Bone marrow (tissue), 2 donors: ENCODE measurements at places on chromosomes 6 and 20.

- DNase-seq = no peak
These were observed 35.9 kb downstream of the OPN5 start for GRCh38 chr6:47817749-47818148.

- DNase-seq = no peak
These were observed 62.4 kb downstream of the YTHDF1 start for GRCh38 chr20:63153254-63154221.

- no peak for DNase-seq
These were observed 54.4 kb downstream of the KDM1B start for GRCh38 chr6:18209539-18210197.

- DNase-seq = no peak
These were observed 42.1 kb downstream of the GFRA4 start for GRCh38 chr20:3621111-3621510.

DNA sequence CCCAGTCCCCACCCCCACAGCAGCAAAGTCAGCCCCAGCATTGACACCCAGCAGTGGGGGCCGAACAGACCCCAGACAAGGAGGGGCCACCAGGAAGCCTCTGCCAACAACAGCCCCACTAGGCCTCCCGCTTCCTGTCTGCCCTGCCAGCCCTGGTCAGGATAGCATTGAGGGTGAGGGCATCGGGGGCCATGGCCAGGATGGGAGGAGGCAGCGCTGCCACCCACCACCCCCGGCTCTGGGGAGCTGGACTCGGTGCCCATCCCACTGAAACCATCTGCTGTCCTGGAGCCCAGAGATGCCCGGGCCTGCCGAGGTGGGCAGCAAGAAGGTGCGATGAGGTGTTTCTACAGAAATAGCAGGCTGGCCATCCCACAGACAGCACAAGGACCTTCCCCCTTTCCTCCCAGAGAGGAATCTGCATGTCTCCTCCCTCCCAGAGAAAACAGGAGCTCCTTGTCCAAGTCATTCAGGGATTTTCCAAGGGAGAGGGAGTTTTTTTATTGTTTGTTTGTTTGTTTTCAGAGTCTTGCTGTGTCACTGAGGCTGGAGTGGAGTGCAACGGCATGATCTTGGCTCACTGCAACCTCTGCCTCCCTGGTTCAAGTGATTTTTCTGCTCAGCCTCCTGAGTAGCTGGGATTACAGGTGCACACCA lies 62.1 kb upstream of the BHLHE23 start:
- no peak for DNase-seq

GRCh38 chr20:41166201-41167117 lies 29.1 kb downstream of the PLCG1 start:
- no peak for DNase-seq

GRCh38 chr6:123169774-123170095 lies 173.7 kb downstream of the CLVS2 start:
- DNase-seq = no peak

DNA sequence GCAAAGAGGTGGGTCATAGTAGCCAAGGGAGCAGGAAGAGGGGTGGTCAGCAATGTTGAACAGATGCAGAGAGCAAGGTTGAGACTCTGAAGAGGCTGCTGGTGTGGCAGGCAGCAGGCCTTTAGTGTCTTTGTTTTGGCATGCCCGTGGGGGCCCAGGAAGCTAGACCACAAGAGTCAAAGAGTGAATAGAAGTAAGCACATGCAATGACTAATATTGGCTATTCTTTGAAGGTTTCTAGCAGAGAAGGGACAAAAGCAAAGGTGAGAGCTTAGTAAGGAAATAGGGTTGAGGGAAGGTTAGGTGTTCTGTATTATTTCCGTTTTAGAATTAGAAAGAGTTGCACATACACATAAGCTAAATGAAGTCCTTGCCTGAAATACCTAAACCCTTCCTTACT lies 18.8 kb downstream of the TDRD6 start:
- DNase-seq = no peak

- no peak for DNase-seq
These were observed 520 bp upstream of the RIPOR3 start for GRCh38 chr20:50691573-50692551.

GRCh38 chr6:37125774-37126492 lies 44.0 kb upstream of the PIM1 start:
- no peak for DNase-seq

- no peak for DNase-seq
These were observed 858.8 kb upstream of the EPHA7 start for GRCh38 chr6:94278146-94278545.

DNA sequence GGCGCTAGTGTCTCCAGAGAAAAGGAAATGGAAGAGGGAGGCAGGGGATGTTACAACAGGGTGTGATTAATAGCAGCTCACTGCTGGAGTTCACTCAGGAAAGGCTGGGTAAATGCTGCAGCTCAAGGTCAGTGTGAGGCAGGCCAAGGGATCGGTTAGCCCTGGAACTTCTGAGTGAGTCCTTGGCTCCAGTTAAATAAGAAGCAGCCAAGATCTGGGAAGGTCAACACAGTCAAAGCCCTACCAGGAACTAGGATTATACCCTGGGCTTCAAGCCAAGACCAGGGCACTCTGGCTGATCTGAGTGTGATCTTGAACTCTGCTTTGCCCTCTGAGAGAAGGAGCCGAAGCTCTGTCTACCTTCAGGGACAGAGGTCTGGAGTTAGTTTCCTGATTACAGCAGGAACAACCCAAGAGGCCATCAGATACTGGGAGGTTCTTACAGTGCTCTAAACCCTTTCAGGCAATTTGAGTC lies 44.3 kb downstream of the TPD52L1 start:
- no peak for DNase-seq

DNA sequence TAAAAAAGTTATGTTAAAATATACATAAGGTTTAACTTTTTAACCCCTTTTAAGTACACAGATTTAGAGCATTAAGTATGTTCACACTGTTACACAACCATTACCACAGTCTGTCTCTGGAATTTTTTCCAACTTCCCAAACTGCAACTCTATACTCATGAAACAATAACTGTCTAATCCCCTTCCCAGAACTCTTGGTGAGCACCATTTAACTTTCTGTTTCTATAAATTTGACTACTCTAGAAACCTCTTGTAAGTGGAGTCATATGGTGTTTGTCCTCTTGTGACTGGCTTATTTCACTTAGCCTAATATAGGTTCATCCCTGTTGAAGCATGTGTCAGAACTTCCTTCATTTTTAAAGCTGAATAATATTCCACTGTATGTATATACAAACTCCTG lies 98.1 kb downstream of the MAP3K7 start:
- no peak for DNase-seq

DNA sequence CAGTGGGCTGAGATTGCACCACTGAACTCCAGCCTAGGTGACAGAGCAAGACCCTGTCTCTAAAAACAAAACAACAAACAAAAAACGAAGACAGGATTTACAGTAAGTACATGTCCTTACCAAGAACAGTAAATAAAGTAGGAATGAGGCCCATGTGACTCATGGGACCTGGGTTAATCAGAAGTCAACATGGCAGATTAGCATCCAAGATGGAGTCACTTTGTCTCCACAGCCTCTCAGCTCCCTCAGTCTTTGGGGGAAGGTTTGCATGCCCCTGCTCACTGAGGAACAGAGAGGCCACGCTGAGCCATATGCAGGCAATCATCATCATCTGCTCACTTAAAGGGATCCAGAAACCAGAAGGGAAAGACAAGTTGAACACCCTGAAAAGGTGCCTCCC lies 7.8 kb upstream of the MUC22 start:
- no peak for DNase-seq

- DNase-seq = no peak
These were observed 109.6 kb downstream of the SLC35B3 start for GRCh38 chr6:8325743-8326142.

- no peak for DNase-seq
These were observed 33.2 kb downstream of the HLA-DRA start for GRCh38 chr6:32472781-32473375.

- no peak for DNase-seq
These were observed 177.7 kb upstream of the TNFAIP3 start for GRCh38 chr6:137689377-137689776.

DNA sequence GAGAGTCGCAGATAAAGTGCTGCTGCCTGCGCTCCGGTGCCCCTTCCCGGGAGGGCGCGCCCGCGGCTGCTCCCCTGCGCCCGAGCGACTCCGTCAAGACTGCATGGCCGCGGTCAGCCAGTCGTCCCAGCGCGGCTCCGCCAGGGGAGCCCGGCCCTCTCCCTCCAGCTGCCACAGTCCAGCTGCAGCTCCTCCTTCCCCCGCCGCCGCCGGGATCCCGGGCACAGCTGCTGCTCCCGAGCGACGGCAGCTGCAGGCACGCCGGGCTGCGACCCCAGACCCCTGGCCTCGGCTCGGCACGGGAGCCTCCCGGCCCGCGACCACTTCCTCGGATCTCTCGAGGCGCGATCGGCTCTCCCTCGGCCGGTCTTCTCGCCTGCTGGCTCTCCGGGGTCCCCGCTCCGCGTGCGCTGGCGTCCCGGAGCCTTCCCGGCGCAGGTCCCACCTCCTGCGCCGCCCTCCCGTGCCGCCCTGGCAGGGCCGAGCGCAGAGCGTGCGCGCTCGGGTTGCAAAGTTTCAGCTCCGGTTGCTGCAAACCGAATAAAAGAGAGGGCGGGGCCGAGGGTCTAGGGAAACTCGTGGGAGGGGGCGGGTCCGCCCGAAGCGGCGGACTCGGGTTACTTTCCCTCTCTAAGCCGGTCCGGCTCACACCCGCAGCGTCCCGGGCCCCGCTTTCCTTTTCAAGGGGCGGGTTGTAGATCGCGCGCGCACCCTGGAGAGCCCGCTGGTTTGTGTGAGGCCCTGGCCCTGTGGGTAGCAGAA lies at the start of gene CNKSR3:
Gene CNKSR3, minus strand, starts transcription at position 542 of the 762 bp plus-strand sequence. CDS start 571 bp downstream, outside the sequence.
- DNase-seq = peak; percentile 35

- DNase-seq = no peak
These were observed 293.5 kb downstream of the PRL start for GRCh38 chr6:22003287-22003686.

DNA sequence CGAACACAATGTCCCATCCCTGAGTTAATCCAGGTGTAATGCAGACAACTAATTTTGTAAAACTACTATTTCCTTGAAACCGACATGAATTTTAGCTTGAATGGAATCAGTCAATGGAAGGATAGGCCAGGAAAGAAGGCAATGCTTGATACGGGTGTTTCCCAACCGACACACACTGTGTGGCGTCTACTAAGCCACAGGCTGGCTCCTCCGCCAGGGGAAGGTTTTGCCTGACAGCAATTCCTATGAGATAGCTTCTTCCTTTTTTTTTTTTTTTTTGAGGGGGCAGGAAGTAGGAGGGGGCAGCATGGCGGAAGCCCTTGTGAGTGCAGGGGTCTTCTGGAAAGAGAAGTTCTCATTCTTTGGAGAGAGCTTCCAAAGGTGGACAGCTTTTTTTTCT lies 12.0 kb upstream of the LAMA4 start:
- DNase-seq = no peak

DNA sequence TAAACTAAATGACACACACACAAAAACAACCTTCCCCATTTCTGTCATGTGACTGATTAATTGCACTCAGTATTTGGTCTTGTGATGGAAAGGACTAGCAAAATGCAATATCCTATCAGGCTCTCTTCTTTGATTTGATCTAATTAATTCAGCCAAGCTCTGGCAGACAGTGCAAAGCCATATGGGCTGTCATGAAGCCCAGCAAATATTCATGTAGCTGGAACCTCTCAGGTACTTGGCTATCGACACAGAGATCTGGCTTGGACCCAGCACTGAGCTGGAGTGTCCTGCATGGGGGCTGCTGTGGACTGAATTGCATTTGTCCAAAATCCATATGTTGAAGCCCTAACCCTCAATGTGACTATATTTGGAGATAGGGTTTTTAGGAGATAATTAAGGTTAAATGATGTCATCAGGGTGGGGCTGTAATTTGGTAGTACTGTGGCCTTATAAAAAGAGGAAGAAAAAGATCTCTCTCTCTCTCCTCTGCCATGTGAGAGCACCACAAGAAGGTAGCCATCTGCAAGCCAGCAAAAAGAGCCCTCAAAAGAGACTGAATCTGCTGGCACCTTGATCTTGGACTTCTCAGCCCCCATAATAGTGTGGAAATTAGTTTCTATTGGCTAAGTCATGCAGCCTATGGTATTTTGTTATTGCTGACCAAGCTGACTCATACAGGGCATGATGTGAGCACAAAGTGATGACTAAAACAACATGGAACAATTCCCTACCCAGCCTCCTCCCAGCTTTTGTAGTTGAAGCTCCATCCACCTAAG lies 77.1 kb downstream of the STMND1 start:
- no peak for DNase-seq

- DNase-seq = no peak
These were observed 291.4 kb upstream of the QKI start for GRCh38 chr6:163123098-163123497.

DNA sequence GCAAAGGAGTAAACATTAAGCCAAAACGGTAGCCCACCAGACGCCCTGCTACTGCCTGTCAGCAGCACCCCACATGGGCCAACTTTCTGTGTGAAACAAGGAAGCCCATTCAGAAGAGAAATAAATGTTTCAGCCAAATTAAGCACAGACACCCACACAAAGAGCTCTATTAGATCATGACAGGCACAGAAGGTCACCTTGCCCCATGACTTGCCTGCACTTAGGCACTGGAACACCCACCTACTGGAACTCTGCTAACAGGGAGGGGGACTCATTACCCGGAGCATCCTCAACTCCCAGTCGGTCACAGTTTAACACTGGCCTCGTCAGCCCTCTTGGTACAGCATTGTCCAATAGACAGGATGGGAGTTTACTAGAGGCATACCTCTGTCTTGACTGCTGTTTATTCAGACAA lies 31.8 kb downstream of the GFOD1 start:
- no peak for DNase-seq

GRCh38 chr20:5119143-5119434 lies 669 bp downstream of the PCNA start:
- DNase-seq = no peak

- no peak for DNase-seq
These were observed 640.2 kb downstream of the PTPRT start for GRCh38 chr20:42549496-42549895.

GRCh38 chr20:20713244-20713765 lies 861 bp upstream of the RALGAPA2 start:
- DNase-seq = no peak

- no peak for DNase-seq
These were observed 76.5 kb downstream of the SPTLC3 start for GRCh38 chr20:13085275-13085674.

DNA sequence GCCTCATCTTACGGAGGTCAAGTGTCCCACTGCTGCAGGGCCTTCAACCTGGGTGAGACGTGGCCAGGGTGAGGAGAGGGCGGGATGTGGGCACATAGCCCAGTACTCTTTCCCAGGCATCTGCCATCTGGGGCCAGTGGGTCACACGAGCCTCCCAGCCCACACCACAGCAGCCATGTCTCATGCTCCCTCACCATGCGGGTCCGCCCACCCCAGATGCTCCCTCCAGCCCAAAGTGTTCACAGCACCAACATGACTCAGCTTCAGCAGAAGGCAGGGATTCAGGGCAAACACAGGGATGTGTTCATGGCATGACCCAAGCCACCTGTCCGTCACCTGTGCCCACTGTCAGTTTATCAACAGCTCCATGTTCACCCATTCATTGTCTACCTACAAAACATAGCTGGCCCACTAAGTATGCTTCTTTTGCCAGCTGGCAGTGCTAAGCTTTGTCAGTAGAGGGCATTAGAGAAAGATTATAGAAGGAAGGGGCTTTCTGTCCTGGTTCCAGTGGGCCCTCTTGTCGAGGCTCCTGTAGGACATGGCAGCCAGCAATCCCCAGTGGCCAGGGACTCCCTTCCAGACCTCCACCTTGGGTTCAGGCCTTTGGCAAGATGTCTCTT lies 109.2 kb downstream of the FOXF2 start:
- no peak for DNase-seq
